Activated CD4-positive, alpha-beta T cell treated with anti-CD3 and anti-CD28 coated beads for 36 hours (primary cell): ENCODE measurements at places on chromosomes 1 and 21. TPM values are rescaled to one million over a fixed set of nuclear protein-coding genes. Genes with fewer than 3 reads are reported as not detected.

The HSF2BP gene
- 1.5 TPM for total RNA-seq

The HCRTR1 gene
- not detected for total RNA-seq

The COL8A2 gene
- total RNA-seq: 0.05 TPM

The RUNX3 gene
- total RNA-seq: 167 TPM

The SH2D5 gene
- total RNA-seq: 0.51 TPM

The OR1C1 gene
- not detected for total RNA-seq

The INSRR gene
- total RNA-seq: 0.14 TPM

The HORMAD1 gene
- 0.25 TPM for total RNA-seq

The HUNK gene
- total RNA-seq: 0.02 TPM

The CHRM3 gene
- total RNA-seq: 0.21 TPM

The CASQ2 gene
- not detected for total RNA-seq

The LIN9 gene
- 10.6 TPM for total RNA-seq

The HES3 gene
- total RNA-seq: not detected

The PTPN14 gene
- 4.3 TPM for total RNA-seq

The SMCP gene
- not detected for total RNA-seq

The ARMH1 gene
- 75.1 TPM for total RNA-seq

The ZNF695 gene
- 0.81 TPM for total RNA-seq

The NTMT2 gene
- not detected for total RNA-seq

The TRIM58 gene
- total RNA-seq: 0.16 TPM

The KRTAP6-2 gene
- total RNA-seq: not detected

The ARHGAP30 gene
- 165 TPM for total RNA-seq

The FALEC gene
- not detected for total RNA-seq

The OR2L3 gene
- not detected for total RNA-seq

The FCRLA gene
- total RNA-seq: not detected
